GM04504 (cell line): ENCODE measurements at places on chromosomes 7 and 10.

GRCh38 chr7:91140982-91141381 is 123.3 kb upstream of the FZD1 start:
- DNase-seq: no peak

GRCh38 chr7:151411551-151411950 is 1.7 kb upstream of the WDR86 start:
- no peak for DNase-seq

- DNase-seq: no peak
These were observed 163.9 kb upstream of the AUTS2 start for GRCh38 chr7:69434398-69434815.

GRCh38 chr10:124116771-124117510 is 23.5 kb upstream of the CHST15 start:
- no peak for DNase-seq

DNA sequence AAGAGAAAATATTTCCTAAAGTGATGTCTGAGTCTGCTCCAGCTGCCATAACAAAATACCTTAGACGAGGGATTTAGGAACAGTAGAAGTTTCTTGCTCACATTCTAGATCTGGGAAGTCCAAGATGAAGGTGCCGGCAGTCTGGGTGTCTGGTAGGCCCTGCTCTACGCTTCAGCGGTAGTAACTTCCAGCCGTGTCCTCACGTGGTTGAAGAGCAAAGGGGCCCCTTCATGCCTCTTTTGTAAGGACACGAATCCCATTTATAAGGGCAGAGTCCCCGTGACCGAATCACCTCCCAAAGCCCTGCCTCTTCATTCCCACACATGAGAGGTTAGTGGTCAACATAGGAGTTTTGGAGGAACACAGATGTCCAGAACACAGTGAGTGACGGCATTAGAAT is 52.2 kb upstream of the INPP5A start:
- DNase-seq: no peak

GRCh38 chr10:31669357-31669756 is 259.3 kb downstream of the ARHGAP12 start:
- no peak for DNase-seq

GRCh38 chr7:137757146-137757925 is 89.4 kb downstream of the DGKI start:
- DNase-seq: no peak

DNA sequence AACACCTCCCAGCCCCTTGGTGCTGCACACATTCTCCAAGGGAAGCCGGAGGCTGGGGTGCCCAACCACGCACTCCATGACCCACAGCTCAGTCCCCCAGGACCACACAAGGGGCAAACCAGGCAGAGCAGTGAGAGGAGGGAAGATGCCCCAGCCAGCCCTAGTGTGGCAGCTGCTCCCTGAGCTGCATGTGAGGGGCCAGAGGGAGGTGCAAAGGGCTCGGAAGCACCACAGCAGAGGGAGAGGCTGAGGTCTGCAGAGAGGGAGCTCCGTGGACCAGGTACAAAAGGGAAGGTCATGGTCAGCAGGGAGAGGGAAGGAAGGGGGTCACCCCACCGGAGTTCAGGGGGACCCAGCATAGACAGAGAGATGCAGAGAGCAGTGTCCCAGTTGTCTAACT is 1.5 kb upstream of the CALML5 start:
- no peak for DNase-seq

- DNase-seq: no peak
These were observed 11.7 kb upstream of the RAMP3 start for GRCh38 chr7:45145881-45146280.

- no peak for DNase-seq
These were observed 103.9 kb upstream of the DKK1 start for GRCh38 chr10:52210161-52210560.

- DNase-seq: no peak
These were observed 63.7 kb upstream of the LRRC17 start for GRCh38 chr7:102849079-102849478.

DNA sequence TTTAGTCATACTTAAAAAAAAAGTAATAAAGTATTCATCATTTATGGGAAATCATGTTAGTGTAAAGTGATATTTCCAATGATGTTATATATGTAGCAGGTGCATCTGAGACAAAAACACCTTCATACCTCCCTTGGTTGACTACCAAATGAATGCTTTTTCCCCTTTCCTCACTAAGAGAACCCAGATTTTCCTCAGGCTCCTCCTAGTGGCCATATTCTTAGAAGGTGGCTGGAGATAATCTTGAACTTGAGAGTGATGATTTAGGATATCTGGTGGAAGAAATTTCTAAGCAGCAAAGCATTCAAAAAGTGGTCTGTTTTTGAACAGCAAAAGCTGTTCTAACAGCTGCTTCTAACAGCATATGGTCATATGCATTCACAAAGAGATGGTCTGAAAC is 16.8 kb upstream of the DNAH11 start:
- no peak for DNase-seq

GRCh38 chr7:90312745-90313144 is 8.4 kb downstream of the FAM237B start:
- DNase-seq: no peak

DNA sequence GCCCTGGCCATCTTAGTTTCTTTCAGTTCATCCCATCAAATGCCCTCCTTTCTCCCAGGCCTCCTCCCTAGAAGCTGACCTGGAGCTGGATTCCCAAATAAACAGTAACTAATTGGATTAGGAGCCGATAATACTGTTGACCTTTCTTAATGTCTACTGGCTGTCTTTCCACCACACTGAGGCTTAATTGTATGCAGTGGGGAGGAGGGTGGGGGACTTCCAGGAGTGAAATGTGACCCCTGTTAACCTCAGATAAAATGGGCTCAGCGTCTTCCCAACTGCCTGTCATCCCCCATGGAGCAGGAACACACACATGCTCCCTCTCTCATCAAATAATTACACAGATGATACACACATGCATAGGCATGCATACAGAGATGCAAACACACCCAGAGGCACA is 53.7 kb upstream of the LBX1 start:
- no peak for DNase-seq

DNA sequence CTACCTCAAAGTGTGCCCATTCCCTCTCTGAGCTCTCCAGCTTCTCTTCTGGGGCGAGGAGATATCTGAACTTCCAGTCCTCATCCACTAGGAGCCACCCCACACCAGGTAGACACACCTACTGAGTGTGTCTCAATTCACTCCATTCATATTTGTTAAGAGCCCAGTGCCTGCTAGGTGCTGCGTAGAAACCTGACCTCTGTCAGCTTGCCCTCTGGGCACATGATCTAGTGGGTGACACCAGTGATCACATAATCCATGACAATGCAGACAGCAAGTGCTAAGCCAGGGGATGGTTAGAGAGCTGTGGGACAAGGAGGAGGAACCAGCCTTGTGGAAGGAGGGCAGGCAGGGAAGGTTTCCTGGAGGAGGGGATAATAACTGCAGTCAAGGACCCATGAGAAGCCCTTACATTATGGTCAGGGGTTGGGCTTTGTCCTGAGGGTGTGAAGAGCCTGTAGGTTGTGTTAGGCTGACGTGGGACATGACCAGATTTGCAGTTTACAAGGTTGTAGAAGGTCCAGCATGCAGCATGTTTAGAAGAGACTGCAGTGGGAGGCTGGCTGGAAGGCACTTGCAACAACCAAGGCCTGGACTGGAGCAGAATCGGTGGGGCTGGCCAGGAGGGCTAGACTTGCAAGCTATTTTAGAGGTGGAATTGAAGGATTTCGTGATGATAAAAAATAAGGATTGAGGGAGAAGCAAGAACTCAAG is 81.8 kb downstream of the COL13A1 start:
- no peak for DNase-seq

DNA sequence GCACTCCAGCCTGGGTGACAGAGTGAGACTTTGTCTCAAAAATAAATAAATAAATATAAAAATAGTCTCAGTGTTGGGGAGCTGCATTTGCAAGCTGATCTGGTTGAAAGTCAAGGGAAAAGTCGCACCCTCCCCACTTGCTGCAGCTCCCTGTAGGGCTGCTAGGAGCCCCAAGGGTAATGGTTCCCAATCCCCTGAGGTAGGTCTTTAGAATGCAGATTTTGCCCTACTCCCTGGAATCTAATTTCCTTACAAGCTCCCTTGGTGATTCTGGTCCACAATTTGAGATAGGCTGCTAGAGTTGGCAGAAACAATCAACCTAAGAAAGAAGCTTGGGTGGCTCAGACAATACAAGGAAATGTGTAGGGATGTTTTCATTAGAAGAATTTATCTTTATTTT is 232.5 kb upstream of the YAE1 start:
- DNase-seq: no peak

GRCh38 chr7:36945612-36946400 is 221.5 kb upstream of the AOAH start:
- DNase-seq: no peak

DNA sequence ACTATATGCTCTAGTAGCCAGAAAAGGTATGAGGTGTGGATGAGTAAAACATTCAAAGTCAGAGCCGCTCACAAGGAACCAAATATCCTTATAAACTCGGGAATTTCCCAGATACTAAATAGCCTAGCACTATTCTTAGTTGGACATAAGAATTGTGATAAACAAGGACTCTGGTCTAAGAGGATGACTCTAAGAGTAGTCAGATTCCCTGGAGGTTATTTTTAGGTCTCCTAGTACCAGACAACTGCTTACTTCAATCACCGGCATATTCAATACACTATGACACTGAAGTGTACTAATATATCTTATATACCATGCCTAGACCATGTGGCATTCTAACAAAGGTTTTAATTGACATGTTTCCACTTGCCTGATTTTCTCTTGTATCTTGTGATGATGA is 56.5 kb downstream of the LMBR1 start:
- DNase-seq: no peak

DNA sequence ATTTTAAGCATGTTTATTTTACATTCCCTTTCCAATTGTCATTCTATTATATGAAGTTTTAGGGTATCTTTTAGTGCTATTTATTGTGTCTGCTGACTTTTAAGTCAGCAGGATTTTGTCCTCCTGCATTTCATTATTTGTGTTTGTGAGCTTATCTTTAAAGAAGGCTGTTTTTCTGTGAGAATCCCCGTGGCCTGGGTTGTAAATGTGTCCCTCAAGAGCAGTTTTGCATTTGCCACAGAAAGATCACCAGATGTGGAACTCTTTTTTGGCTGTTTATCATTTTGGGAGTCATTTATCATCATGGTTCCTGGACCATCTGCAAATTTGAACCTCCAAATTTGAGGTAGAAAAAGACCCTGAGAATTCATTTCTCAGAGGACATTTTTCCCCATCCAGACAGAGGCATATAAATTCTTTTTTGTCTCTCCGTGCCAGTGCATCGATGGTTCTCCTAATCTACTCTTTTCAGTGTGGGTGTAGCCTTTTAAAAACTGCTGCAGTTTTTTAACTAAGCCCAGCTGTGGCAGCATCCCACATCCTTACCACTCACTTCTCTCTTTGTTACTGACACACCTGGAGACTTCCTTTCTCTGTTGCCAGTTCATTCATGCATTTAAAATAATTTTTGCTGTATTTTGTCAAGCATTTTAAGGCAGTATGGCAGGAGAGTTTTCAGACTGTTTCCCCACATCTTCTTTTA is 20.1 kb upstream of the MTURN start:
- no peak for DNase-seq

GRCh38 chr10:44399659-44400451 is 15.0 kb upstream of the CXCL12 start:
- no peak for DNase-seq

DNA sequence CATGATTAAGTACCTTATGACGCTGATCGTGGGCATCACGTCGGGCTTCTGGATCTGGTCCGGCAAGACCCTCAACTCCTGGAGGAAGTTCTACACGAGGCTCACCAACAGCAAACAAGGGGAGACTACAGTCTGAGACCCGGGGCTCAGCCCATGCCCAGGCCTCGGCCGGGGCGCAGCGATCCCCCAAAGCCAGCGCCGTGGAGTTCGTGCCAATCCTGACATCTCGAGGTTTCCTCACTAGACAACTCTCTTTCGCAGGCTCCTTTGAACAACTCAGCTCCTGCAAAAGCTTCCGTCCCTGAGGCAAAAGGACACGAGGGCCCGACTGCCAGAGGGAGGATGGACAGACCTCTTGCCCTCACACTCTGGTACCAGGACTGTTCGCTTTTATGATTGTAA is 2.5 kb downstream of the FZD1 start:
- DNase-seq: no peak

DNA sequence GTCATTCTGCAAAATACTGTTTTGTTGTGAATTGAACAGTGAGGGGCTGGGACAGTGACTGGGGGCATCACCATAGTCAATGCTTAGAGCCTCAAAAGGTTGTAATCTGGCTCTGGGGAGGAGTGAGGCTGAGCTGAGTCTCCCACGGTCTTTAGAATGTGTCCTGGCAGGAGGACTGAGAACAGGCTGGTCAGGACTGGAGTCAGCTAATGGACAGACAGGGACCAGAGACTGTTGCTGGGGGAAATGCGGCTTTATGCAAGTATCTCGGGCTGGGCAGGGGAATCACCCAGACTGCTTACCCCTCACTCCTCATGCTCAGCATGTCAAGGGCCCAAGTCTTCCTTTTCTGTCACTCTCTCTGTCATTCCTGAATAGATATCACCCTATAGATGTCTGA is 346.5 kb downstream of the TYW1 start:
- no peak for DNase-seq

DNA sequence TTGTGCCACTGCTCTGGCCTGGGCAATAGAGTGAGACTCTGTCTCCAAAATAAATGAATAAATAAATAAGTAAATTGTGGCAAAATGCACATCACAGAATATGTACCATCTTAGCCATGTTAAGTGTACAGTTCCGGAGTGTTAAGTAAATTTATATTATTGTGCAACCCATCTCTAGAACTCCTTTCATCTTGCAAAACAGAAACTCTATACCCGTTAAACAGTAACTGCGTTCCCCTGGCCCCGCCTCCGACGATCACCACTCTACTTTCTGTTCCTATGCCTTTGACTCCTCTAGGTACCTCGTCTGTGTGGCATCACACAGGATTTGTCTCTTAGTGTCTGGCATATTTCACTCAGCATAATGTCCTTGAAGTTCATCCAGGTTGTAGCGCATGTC is 356.4 kb upstream of the FOXK1 start:
- no peak for DNase-seq

DNA sequence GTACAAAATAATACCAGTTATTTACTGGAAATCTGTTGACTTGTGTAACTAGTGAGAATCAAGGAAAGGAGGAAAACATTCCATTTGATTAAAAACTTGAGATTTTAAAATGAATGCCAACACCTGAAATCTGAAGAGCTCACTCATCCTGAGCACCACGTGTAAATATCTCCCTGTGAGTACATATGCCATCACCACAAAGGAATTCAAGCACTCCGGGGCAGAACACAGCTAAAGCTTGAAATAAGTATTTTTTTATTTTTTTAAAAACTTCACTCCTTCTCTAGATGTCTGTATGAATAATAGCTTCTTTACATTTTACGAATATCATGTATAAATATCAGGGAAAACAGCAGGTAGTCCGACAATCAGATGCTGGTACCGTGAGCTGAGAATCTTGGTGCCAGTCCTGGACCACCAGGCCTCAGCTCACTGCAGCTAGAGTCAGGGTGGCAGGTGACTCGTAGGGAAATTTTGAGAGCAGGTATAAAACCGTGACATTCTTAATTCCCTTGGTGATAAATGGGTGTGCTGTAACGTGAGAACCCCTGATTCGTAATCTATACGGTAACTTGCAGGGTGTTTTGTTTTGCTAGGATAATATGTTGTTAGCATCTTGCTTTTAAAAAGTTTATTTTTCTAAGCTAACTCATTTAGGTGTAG is 12.7 kb downstream of the LMTK2 start:
- peak; percentile 24 for DNase-seq
